ENCODE measurements at places on chromosomes 6 and 20.
A peak's percentile ranks its signal among the peaks of the same experiment; 100 is the strongest.

GRCh38 chr20:32743237-32744112 is at the start of gene COMMD7:
COMMD7 (minus strand) TSS chr20:32743467; CDS start chr20:32743391, 76 bp downstream.
- DNase-seq: peak; percentile 37

- DNase-seq: no peak
These were observed 173.2 kb downstream of the TMEM242 start for GRCh38 chr6:157150076-157150475.

GRCh38 chr6:55820696-55821095 is 54.7 kb downstream of the BMP5 start:
- no peak for DNase-seq

DNA sequence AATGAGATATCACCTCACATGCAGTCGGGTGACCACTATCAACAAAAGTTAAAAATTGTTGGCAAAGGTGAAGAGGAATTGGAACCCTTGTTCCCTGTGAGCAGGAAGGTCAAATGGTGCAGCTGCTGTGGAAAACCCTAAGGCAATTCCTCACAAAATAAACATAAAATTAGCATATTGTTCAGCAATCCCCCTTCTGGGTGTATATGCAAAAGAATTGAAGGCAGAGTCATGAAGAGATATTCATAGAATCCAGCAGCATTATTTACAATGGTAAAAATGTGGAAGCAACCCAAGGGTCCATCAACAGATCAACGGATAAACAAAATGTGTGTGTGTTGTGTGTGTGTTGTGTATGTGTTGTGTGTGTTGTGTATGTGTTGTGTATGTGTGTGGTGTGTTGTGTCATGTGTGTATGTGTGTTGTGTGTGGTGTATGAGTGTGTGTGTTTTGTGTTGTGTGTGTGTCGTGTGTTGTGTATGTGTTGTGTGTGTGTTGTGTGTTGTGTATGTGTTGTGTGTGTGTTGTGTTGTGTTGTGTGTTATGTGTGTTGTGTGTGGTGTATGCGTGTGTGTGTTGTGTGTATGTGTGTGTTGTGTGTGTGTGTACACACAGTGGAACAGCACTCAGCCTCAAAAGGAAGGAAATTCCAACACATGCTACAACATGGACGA is 245.1 kb downstream of the ERMARD start:
- no peak for DNase-seq

DNA sequence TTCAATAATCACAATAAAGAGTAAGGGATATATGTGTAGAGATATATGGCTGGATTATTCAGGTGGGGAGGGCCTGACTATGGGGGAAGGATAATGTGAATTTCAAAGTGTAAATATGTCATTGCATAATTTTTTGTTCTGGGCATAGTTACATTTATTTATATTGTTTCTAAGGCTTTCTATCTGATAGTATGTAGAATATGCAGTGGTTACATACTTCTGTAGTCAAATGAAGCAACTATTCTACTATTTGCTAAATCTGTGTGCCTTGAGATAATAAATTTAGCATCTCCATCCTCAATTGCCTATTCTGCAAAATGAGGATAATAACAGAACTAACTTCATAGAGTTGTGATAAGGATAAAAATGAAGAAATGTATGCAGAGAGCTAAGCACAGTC is 359.2 kb downstream of the CDKAL1 start:
- DNase-seq: no peak

GRCh38 chr6:159043251-159043650 is 1.5 kb downstream of the TAGAP start:
- DNase-seq: no peak

DNA sequence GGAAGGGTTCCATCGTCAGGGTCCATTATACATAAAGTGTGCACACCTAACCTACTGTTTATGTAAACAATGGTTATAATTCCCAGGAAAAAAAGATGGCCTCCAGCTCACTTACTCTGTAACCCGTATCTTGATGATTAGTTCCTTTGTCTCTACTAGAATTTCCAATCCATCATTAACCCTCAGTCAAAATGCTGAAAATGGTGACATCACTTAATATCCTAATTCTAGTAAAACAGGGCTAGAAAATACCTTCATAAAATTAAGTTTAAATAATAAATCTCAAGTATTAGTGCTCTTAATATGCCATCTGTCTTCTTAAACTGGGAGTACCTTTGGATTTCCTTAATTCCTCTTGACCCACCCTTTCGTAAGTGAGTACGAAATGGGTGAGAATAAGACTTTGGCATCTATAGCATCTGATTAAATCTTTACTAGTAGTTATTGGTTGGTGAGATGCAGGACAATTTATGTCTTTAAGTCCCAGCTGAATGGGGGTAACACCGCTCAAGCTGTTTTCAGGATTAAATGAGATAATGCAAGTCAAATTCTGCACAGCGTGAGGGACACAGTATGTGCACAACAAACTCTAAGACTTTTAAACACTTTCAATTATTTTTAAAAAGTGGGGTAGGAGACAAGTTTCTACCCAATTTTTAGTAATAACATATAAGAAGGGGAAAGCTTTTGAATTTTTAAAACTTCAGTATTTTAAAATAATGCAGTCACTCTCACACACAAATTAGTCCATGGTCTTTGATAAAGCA is 1.6 kb downstream of the HMGN3 start:
- DNase-seq: no peak

- DNase-seq: no peak
These were observed 327.5 kb upstream of the JARID2 start for GRCh38 chr6:14918200-14918907.

GRCh38 chr6:156963712-156964700 is 186.8 kb downstream of the ARID1B start:
- DNase-seq: no peak
